Stimulated activated naive B cell treated with anti-CD40 and anti-IgM and Interleukin-4, amounts not matched to agents 10 μg/mL and 1 μg/mL and 100 μg/mL, for 72 hours (primary cell): ENCODE measurements at places on chromosomes 13 and 19.

DNA sequence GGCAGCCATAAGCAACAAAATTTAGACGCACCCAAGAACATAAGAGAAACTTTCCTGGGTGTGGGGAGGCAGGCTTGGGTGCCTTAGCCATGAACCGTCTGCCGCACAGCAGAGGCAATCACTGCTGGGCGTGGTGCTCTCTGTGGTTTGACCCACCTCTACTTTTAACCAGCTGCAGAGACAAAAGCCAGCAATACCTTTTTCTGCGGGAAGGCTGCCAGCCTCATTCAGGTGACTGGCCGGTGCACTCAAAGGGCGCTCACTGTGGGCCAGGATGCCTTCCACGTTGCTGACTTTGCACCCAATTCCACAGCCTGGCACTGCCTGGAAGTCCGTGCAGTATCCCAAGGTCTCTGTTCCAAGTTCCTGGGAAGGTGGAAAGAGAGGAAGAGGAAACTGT lies 69.1 kb downstream of the ATP7B start:
- no peak for DNase-seq

DNA sequence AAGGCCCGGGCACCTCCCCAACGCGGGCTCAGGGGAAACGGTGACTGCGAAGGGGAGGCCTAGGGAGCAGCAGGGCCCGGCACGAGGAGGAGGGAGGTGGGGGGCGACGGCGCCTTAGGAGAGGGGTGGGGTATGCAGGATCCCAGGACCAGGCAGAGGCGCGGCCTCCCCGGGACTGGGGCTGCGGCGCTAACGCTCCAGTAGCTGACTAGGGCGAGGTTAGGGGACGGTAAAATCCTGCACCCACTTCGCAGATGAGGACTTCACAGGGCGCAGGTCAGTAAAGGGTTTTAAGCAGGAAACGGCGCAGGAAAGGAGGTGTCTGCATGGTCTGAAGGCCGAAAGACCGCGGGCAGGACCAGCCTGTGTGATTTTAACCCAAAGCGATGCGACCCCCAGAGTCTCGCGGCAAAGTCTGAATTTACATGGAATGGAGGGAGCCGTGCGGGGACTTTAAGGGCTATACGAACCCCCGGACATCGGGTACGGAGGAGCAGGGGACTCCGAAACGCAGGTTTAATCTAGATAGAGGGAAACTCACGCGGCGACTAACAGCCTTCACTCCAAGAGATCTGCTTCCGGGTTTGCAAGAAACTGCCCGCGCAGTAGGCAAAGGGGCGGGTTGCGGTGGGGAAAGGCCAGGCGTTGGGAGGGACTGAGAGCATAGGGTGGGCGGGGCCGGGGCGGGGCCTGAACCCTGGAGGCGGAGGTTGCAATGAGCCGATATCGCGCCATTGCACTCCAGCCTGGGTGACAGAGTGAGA lies at the start of gene ZNF665:
Gene ZNF665 (minus strand): TSS at position 588 of the 764 bp plus-strand sequence. CDS start 10,460 bp downstream, outside the sequence.
- DNase-seq: peak; percentile 84

DNA sequence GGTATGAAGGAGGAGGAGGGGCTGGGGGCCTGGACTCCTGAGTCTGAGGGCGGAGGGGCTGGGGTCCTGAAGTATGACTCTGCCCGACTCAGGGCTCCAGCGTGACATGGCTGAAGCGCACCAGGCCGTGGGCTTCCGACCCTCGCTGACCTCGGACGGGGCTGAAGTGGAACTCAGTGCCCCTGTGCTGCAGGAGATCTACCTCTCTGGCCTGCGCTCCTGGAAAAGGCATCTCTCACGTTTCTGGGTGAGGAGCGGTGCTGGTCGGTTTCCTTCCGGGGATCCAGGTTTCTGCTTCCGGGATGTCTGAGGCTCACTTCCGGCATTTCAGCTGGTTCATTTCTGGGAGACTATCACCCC lies 1.2 kb downstream of the CPT1C start:
- no peak for DNase-seq

DNA sequence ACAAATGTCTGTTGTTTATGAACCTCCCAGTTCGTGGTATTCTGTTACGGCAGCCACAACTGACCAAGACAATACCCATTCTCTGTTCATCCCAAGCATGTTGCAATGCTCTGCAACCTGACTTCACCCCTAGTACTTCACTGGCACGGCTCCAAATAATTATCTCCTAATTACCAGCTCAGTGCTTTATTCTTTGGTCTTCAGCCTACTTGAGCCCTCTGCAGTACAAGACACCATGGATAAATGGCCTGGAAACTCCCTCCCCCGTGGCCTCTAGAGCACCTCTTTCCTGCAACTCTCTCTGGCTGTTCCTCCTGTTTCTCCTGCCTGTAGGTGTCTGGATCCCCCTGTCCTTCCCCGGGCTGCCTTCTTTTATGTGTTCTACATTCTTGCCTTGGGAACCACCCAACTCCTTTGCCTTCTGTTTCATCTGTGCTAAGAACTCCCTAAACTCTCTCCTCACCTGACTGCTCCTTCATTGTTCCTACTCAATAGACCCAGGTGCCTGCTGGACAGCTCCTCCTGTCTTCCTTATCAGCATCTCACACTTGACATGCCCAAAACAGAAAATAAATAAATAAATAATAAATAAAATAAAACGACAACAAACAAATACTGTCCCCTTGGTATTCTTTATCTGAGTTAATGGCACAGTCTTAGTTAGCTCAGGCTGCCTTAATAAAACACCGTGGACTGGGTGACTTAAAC lies 200.4 kb upstream of the IPO5 start:
- DNase-seq: no peak

- no peak for DNase-seq
These were observed 339.7 kb upstream of the EDNRB start for GRCh38 chr13:78258304-78258703.

- no peak for DNase-seq
These were observed 10.7 kb downstream of the PIBF1 start for GRCh38 chr13:72792640-72793039.

DNA sequence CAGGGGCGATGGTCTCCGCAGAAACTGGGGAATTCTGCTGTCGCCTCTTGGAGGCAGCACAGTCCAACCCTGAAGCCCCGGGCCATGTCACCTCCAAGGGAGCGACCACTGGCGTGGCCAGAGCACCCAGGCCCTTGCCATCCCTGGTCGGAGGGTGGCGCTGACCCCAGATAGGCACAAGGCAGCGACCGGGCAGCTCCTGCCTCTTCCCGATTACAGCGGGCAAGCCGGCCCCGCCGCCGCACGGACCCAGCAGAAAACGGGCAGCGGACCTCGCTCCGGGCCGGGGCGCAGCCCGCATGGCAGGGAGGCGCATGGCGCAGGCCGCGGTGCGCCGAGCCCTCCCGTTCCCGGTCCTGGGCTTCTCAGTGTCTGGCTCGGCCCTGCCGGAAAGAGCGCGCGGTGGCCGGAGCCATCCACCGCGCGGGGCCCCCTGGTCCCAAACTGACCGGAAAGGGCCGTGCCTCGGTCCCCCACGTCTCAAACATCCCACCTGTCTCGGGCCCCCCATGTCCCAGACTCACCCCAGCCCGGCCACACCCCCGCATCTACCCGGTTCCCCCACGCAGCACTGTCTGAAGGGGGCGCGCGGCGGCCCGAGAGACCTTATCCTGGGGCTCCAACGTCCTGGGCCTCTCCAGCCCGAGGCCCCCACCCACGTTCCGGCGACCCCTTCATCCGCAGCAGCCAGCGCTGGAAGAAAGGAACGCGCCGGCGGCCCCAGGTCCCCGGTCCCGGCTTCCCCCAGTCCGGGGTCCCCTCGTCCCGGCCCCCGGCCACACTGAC lies 727 bp downstream of the CERS1 start:
- DNase-seq: no peak

DNA sequence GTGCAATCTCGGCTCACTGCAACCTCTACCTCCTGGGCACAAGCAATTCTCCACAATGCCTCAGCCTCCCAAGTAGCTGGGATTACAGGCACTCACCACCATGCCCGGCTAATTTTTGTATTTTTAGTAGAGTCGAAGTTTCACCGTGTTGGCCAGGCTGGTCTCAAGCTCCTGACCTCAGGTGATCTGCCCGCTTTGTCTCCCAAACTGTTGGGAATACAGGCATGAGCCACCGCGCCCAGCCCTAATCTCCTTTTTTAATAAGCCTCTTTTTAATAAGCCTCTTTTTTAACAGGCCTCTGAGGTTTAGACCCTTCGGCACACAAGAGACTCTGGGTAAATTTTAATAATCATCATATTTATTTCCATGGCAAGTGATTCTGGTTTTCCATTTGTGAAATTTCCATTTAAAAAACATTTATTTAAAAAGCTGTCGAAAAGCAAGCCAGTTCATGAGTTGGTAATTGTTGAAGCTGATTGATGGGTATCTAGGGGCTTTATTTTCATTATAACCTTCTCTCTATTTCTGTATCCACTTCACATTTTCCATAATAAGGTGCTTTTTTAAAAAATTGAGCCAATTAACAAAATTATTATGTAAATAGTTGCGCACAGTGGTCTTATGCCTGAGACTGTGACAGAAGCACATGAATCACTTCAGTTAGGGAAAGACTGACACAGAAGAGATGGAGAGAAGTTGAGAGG lies 11.8 kb downstream of the POU2F2 start:
- DNase-seq: no peak

- no peak for DNase-seq
These were observed 42.5 kb upstream of the SCEL start for GRCh38 chr13:77492982-77493381.

- DNase-seq: no peak
These were observed 16.3 kb upstream of the GRAMD1A start for GRCh38 chr19:34983786-34984185.

GRCh38 chr13:34307607-34308006 lies 489.7 kb downstream of the RFC3 start:
- DNase-seq: no peak

GRCh38 chr13:101552786-101553185 lies 100.3 kb downstream of the ITGBL1 start:
- DNase-seq: no peak

- no peak for DNase-seq
These were observed 148.0 kb downstream of the FOXO1 start for GRCh38 chr13:40518481-40518882.

DNA sequence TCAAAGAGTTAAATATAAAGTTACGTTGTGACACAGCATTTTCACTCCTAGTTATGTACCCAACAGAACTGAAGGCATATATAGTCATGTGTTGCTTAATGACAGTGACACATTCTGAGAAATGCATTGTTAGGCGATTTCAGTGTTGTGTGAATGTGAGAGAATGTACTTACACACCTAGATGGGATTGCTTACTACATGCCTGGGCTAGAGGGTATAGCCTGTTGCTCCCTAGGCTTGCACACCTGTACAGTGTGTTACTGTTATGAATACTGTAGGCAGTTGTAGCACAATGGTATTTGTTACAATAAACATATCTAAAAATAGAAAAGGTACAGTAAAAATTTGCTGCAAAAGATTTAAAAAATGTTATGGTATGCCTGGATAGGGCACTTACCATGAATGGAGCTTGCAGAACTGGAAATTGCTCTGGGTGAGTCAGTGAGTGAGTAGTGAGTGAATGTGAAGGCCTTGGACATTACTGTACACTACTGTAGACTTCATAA lies 89.2 kb downstream of the DHRS12 start:
- DNase-seq: no peak

DNA sequence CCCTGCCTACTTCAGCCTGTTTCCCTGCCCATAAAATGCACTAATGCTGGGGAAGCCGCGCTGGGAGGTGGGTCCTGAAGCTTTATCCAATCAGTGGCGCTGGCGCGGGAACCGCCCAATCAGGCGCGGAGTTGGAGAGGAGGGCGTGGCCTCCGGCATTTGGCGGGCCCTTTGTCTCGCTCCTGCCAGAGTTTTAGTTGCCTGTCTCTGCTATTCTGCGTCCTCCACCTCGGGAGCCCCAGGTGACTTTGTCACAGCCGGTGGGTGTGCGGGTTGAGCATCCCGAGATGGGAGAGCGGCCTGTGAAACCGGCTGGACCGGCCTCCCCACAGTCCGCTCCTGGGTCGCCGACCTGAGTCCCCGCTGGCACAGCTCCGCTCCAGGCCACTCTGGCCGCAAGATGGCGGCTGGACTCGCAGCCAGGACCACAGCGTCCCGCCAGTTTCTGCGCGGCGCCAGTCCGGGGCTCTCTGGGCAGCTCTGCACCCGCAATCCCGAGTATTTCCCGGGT lies 30.7 kb upstream of the ZNF429 start:
- peak; percentile 84 for DNase-seq

DNA sequence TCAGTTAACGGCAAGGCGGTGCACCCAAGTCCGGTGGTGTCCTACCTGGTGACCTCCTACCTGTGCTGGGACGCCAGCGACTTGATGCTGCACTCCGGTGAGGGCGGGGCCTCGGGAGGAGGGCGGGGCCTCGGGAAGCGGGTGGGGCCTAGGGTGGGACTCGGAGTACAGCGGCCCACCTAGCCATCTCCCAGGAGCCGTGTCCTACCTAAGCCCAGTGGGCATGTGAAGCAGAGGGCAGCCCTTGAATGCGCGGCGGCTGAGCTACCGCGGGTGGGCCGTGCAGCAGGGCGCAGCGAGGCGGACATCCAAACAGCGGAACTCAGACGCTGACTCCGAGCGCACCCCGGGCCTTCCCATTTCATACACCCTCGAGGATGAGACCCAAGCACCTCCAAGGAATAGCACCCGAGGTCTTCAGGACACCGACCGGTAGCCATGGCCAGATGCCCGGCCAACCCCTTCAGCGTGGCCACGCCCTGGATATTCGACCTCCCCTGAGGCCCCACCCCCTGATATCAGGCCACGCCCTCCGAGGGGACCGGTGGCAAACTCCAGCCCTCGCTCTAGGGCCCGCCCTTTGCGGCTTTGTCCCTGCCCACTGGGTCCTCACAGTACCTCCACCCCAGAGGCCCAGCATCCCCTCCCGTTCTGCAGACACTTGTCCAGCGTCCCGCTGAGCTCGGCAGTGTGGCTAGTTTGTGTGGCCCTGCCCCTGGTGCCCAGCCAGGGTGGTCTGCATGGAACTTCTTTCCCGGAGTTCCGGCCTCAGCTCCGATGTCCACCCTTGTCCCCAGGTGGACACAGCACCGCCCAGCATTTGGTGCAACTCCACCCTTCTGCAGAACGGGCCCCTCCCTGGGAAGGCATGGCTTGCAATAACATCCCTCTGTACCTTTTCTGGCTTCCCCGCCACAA lies 5.4 kb downstream of the KLK1 start:
- DNase-seq: peak; percentile 66

- no peak for DNase-seq
These were observed 1.6 kb downstream of the WDR88 start for GRCh38 chr19:33133438-33134031.

DNA sequence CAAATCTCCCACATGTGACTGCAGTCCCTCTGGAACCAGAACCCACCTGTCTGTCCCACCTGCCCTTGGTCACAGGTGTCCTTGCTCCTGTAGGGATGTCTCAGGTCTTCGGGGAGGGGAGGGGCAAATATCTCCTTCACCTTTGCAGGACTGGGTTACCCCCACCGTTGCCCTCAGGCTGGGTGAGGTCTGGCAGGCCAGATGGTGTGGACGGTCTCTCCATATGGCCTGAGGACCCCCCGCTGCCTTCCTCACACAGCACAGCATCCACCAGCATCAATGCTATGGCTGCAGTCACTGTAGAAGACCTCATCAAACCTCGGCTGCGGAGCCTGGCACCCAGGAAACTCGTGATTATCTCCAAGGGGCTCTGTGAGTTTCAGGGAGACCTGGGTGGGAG lies 10.0 kb downstream of the SLC5A5 start:
- DNase-seq: no peak

DNA sequence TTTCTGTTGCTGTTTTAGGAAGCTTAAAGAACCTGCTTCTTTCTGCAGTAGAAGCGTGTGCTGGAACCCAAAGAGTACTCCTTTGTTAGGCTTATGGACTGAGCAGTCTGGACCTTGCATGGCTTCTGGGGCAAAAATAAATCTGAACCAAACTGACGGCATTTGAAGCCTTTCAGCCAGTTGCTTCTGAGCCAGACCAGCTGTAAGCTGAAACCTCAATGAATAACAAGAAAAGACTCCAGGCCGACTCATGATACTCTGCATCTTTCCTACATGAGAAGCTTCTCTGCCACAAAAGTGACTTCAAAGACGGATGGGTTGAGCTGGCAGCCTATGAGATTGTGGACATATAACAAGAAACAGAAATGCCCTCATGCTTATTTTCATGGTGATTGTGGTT lies 103.1 kb downstream of the TNFRSF19 start:
- no peak for DNase-seq
